ENCODE measurements at places on chromosomes 2 and 18.

DNA sequence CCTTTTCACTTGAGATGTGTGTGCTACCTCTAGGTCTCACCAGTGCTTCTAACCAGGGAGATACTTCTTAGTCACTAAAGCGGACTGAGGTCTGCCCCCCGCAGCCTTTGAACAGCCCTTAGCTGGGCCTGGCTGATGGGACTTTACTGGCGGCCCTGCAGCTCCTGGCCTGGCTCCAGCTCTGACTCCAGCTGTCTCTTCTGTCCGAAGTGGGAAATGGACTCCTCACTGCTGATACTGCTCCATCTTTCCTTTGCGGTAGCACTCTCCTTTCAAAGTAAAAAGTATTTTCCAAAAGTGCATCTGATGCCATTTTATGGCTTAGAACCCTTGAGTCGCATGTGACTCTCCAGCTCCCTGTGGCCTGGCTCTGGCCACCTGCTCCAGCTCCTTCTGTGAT, 64.5 kb downstream of the ATP9B start:
- no peak for DNase-seq

DNA sequence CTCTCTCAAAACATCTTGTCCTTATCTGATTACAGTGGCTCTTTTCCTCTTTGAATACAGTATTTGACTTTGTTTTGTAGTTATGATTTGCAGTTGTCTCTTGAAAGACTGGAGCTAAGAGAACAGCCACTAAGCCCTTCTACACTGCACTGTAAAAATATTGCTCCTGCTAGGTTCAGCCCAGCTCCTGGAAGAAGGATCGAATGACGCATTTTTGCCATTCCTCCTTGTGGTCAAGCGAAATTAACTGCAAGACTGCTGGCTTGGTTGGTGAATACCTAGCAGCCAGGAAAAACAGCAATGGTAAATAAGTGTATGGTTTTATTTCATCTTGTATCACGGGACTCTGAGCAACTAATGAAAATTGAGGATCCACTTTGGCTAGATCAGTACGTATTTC, 407.8 kb upstream of the CDH2 start:
- no peak for DNase-seq

DNA sequence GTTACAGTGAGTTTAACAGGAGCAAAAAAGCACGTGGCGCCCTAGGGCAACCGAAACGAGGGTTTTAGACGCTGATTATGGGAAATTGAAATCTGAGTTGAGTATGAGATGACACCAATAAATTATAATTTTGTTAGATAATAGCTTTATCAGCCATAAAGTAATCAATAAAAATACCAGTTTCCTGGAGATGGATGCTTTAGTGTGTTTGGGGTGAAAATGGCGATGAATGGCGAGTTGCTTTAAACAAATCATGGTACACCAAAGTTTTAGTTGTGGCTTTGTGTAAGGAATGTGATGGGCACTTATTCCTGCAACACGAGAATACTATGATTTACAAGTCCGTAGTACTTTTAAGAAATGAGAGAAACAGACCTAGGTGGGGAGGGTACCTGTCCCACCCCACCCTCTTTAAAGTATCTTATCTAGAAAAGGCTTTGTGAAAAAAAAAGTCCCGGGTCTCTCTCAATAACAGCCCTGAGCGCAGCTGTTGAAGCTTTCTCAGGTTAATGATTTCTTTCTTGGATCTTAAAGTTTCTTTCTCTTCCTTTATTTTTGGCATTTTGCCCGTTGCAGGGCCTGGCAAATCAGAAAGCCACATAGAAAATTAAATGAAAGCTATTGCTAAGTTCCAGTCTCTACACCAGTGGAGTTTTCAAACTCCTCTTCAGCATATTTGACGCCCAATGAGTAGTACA, 1.5 kb upstream of the RRM2 start:
- DNase-seq, result no peak

GRCh38 chr2:60414495-60415138, 138.8 kb downstream of the BCL11A start:
- no peak for DNase-seq

DNA sequence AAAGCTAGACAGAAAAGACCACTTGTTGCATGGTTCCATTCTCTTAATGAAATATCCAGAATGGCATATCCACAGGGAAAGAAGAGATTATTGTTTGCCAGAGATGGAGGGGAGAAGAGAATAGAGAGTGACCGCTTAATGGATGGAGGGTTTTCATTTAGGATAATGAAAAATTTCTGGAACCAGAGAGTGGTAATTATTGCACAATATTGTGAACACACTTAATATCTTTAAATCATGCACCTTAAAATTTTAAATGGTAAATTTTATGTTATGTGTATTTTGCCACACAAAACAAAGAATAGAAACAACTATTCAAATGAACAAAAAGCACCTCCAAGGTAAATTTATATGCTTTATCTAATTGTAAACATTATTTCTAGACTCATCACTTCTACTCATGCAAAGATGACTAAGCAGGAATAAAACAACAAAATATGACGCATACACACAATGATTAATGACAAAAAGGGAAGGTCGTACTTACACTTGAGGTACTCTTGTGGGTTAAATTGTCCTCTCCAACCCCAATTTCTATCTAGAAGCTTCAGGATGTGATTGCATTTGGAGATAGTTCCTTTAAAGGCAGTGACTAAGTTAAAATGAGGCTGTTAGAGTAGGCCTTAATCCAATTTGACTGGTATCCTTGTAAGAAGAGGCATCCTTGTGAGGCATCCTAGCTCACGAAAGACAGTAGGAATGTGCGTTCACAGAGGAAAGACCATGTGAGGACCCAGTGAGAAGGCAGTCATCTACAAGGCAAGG, 18.7 kb upstream of the DHRS9 start:
- no peak for DNase-seq

- no peak for DNase-seq
These were observed 222.6 kb downstream of the NCKAP5 start for GRCh38 chr2:133345638-133346037.

DNA sequence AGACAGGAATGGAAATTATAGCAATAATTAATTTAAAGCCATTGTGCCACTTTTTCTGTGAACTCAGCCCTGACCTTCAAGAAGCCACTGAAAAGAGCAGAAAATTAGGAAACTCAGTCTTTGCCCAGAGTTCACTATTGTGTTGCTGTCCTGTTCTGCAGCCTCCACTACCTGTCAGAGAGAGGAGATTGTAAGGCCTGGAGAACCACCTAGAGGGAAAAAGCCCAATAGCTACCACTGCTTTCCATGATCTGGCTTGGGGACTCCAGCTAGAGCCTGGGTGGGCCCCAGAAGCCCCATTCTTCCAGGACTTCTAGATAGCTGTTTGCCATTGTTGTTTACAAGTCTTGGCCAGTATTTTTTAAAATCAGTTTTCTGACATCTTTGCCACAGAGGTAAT, 176.1 kb upstream of the KLF7 start:
- DNase-seq, result no peak

GRCh38 chr2:232889876-232890401, 19.9 kb downstream of the SNORC start:
- no peak for DNase-seq

DNA sequence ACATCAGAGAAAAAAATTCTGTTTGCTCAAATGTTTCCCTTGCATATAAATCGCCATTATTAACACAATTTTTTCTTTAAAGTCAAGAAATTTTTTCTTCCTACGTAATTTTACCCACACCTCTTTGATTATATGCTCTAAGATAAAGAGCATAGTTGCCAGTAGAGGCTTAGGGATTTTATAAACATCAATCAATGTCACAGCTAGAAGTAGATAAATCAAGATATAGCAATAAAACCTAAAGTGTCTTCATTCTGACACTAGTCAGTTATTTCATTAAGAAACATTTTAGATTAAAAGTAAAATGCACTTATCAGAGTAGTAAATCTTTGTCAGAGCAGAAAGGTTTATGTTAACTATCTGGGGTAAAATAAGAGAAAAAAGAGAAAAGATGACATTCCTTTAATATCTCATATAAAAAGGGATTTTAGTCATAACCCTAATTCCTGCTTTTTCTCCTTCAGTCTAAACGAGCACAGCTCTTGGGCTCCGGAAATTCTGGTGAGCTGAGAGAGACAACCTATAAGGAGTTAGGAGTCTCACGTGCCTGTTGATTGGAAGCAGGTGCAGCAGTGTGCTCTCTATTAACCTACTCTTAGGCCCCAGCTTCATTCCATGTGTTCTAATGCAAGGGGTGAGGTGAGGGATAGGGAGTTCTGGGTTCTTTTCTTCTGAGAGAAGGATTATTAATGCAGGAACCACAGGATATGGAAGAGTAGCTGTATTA, 172.4 kb upstream of the GULP1 start:
- DNase-seq, result no peak

DNA sequence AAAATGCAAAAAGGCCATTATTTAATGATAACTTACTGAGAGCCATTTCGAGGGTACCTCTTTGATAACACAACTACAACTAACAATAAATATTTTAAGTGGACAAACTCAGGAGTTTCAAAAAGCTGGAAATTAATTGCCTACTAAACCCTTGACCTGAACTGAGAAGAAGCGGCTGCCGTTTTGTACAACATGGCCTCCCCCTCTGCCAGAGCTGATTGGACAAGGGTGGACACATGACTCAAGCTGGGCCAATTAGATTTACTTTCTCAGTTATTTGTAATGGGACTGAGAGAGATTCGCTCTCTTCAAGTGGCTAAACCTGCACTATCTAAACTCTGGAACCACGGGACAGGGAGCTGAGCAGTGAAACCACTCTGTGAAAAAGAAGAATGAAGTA, 135.9 kb upstream of the SERPINE2 start:
- no peak for DNase-seq

GRCh38 chr2:44005846-44006245, 10.1 kb upstream of the LRPPRC start:
- DNase-seq, result no peak

DNA sequence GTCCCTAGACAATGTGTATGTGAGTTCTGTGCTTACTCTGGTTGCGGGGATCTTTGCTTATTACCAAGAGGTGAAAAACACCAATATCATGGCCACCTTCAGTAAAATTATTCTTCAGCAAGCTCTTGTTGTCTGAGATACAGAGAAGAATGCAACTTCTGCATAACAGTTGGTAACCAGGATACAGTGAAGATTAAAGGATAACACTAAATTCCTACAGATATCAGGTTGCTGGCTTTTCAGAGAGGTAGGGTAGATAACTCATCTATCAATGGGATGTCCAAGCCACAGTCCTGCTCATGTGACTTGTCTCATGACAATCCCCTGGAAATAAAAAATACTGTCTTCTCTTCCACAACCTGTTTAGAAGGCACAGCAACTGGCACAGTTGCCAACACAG, 308.5 kb downstream of the TNS1 start:
- no peak for DNase-seq

DNA sequence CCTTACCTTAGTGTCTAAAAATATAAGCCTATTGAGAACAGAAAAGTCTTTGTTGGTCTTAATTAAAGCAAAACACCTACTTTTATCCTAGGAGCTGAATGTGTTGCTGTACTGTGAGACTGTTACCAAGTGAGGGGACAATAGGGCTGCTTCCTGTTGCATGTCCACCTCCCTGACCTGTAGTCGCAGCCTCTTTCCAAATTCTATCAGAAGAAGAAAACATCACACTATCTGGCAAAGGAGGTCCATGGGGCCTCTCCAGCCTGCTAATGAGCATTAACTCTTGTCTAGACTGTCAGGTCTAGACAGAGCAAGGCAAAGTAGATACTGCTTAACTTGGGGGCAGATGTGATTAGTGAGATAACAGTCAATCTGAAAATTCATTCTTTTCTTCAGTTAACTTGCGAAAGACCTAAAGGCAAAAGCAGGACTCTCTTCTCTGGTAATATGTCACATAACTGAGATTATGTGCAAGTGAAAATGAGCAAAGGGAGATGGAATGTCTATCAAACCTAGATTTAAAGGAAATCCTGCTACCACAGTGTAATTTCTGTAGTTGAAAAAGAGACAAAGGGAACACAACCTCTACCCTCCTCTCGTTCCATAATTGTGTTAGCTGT, 66.9 kb downstream of the CDH20 start:
- no peak for DNase-seq

DNA sequence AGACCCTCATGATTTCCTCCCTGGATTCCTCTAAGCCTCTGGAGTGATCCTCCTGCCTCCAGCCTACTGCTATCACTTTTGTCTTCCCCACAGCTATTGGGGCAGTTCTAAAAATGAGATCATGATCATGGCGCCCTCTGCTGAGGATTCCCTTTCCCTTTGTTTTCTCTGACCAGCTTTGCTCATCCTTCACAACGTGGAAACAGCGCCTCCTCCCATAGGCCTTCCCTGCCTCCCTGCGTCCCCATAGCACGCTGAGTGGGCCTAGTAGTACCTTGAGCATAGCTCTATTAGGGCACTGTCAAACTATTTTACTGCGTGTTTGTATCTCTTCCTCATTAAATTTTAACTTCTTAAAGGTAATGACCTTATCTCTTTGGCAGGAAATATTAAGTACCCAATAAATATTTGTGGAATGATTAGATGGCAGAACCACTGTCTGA, 207.0 kb upstream of the FANCL start:
- no peak for DNase-seq

GRCh38 chr2:156512451-156512850, 76.3 kb downstream of the GPD2 start:
- DNase-seq, result no peak

GRCh38 chr2:217279140-217279539, 419.3 kb upstream of the TNP1 start:
- DNase-seq, result no peak

- no peak for DNase-seq
These were observed 79.8 kb upstream of the LRPPRC start for GRCh38 chr2:44075541-44075940.

DNA sequence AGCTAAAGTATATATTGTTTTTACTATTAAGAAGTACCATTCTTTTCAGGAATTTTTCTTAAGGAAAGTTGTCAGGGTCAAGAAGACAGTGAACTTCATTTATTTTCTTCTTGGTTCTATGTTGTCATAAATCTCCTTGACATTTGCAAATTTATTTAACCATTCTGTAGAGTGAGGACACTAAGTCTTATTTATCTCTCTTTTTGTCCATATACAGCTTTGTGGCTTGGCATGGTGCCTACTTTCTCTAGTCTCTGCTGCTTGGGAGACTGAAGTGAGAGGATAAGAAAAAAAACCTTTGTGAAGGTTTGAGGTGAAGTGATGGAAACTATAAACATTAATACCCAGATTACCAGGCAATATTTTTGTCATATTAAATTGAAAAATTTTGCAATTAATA, 1389.4 kb downstream of the SUCLG1 start:
- DNase-seq, result no peak

- DNase-seq, result no peak
These were observed 41.0 kb downstream of the COPS8 start for GRCh38 chr2:237126519-237127174.

GRCh38 chr2:223835701-223836532, 1.5 kb downstream of the AP1S3 start:
- DNase-seq, result peak; percentile 28

- no peak for DNase-seq
These were observed 96.9 kb downstream of the TPO start for GRCh38 chr2:1510176-1510575.

DNA sequence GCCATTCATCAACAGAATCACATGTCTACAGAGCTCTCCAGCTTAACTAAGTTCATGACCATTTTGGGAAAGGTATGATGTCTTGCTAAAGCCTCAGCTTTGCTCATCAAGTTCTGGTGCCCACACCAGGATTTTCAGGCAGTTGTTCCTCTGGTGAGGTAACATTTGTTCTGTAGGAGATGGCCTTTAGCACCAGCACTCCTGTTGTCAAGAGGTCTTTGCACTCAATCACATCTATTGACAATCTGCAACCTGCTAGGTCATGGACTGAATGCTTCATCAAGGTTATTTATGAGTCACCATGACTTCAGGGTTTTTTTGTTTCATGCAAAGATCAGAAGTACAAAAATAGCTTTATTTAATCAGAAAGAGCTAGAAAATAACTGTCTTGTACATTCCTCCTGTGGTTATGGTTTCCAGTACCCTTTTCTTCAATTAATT, 36.6 kb upstream of the VIT start:
- DNase-seq, result no peak
